MV-4-11 (cell line): ENCODE measurements at places on chromosomes 7 and 10.
A peak's percentile ranks its signal among the peaks of the same experiment; 100 is the strongest.

GRCh38 chr7:129652914-129653313 lies 41.4 kb downstream of the NRF1 start:
- peak; percentile 54 for DNase-seq

GRCh38 chr10:14385596-14386593 lies 55.2 kb upstream of the FRMD4A start:
- peak; percentile 48 for DNase-seq

GRCh38 chr10:86827639-86828038 lies 71.2 kb downstream of the BMPR1A start:
- no peak for DNase-seq

DNA sequence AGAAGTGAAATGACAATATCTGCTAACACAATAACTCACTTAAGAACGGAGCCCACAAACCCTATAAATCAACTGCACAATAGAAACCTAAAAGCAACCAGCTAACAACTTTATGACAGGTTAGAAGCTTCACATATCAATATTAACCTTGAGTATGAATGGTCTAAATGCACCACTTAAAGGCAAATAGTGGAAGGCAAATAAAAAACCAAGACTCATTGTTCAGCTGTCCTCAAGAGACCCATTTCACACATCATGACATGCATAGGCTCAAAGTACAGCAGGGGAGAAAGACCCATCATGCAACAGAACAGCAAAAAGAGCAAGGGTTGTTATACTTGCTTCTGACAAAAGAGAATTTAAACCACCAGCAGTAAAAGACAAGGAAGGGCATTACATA lies 46.8 kb downstream of the CDC14C start:
- DNase-seq = no peak

GRCh38 chr10:107436568-107436967 lies 272.1 kb upstream of the SORCS1 start:
- no peak for DNase-seq

DNA sequence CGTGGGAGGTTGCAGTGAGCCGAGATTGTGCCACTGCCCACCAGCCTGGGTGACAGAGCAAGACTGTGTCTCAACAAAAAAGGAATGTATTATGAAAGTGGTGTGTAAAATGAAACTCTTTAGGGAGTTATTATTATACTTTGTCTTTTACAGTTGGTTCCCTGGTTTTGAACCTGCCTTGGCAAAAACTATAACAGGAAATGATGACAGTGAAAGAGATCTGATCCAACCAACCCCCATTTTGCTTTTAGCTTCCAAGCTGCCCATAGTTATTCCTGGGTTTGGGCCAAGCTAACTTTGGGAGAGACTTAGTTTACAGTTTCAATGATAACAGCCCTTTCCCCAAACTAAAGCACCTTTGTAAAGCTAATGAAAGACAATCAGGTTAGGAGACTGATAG lies 34.1 kb upstream of the NMT2 start:
- DNase-seq = no peak

DNA sequence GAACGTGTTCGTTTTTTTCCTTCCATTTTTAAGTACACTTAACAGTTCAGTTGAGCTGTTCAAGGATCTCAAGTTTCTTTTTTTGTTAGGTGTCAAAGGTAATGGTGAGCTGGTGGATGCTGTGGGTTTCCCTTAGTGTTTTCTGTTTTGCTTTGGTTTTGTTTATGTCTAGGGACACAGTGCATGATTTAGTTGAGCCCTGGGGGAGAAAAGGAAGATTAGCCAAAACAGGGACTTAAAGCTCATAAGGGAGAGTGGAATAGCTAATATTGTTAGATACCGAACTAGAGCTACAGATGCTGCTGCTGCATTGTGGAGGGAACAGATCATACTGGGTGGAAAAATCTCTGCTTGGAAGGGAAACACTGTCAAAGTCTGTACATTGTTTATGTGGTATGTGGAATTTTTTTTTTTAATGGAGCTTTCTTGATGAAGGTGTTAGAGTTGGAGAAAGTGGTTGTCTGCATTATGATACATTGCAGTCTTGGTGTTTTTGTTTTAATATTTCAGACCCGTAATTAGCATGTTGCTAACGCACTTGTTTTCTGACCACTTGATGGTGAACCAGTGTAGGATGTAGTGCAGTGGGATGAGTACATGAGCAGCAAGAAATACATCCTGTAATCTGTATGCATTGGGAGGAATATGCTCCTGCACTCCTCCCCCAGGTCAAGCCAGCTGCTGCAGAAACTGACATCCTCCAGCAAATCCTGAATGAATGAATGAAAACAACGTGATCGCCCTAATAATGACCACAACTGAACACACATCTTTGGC lies 2.1 kb downstream of the GLCCI1 start:
- no peak for DNase-seq

DNA sequence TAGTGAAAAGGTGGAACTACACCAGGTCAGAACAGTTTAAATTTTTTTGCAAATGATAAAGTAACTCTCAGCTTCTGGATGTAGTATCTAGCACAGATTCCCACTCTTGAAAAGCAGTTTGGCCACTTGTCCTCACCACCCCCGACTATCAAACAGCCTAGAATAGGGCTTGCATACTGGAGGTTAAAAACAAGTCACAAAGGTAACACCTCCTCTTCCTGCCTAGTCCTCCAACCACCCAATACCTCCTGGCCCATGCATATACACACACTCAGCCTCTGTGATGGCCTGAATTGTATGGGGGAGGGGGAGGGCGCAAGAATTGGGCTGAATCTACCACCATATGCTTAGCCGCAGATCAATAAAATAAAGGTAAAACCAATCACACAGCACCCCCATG lies 5.7 kb downstream of the SKAP2 start:
- DNase-seq = no peak

DNA sequence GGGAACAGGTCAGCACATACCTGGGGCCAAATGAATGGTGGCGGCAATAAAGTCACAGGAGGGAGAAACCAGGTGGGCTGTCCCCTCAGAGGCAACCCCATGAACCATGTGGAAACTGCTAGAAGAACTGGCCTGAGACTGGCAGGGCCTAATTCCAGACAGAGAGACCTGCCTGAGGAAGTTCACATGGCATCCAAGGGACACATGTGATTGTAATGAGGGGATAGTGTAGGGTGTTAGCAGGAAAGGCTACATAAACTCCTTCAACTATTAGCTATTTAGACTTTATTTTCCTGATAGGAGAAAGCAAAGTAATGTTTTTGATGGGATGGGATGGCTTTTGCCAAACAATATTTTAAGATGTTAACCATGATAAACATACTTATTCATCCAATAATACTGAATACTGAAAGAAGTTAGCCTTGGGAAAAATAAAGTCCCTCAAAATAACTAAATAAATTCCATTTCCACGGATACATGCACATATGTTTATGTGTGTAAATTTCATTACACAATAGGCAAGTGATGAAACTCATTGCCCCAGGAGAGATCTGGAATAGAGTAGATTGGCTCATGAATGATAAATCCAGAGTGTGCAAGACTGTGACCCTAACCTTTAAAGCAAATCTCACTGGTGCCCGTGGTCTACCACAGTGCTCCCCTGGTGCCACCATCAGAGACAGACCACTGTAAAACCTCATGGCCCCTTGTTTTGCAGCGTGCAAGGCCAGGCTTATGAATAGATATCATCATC lies 137.0 kb downstream of the NRF1 start:
- DNase-seq = no peak

DNA sequence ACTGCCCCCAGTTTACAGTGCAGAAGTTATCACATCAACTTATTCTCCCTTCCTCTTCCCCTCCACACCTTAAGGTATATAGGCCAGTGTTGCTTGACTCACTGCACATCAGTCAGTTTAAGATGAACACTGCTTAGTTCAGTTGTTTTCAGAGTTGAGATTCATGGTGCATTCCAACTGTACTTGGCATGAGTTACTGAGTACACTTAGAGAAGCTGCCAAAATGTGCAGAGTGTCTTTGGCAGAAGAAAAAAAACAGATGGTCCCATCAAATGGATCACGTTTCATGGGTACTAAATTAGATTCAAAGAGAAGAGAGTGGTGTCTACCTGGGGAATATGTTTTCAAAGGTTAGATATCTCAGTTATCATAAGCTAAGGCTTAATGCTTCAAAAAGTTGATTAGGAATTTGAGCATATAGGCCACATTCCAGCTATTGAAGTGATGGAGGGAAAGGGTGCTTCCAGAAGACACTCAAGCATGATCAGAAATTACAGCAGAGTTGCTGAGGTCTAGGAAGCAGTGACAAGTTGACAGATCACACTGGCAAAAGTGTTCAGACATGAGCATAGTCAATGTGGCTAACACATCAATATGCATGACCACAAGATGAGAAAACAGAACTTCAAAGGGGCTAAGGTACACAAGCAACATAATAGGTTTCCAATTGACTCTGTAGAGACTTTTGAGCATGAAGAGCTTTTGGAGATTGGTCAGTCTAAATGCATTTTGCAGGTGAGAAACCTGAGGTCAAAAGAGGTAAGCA lies 579.2 kb upstream of the CELF2 start:
- DNase-seq = no peak

- DNase-seq = no peak
These were observed 366.1 kb downstream of the EXOC4 start for GRCh38 chr7:133618970-133619369.

- no peak for DNase-seq
These were observed 22.3 kb downstream of the ZNF783 start for GRCh38 chr7:149284343-149284742.

- DNase-seq = no peak
These were observed 267.9 kb upstream of the LRGUK start for GRCh38 chr7:133859231-133859630.

DNA sequence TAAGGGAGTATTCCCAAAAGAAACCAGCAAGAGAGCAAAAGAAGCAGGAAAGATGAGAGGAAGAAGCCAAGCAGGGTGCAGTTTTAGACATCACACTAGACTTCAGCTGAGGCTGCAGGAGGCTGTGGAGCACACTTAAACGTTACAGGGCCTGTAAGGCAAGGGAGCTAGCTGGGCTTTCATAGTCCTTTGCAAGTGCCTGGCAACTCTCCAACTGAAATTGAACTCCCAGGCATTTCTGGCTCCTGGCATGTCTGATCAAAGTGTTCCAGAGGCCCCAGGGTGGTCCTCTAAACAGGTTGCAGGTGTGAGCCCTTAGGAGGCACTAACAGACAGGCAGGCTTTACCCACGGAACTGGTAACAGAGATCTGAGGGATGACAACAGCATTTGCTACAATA lies 750.2 kb downstream of the XPNPEP1 start:
- DNase-seq = no peak

- DNase-seq = no peak
These were observed 68.6 kb upstream of the PPP2R2D start for GRCh38 chr10:131832056-131832685.

- DNase-seq = no peak
These were observed 32.0 kb upstream of the WAPL start for GRCh38 chr10:86553639-86554038.

DNA sequence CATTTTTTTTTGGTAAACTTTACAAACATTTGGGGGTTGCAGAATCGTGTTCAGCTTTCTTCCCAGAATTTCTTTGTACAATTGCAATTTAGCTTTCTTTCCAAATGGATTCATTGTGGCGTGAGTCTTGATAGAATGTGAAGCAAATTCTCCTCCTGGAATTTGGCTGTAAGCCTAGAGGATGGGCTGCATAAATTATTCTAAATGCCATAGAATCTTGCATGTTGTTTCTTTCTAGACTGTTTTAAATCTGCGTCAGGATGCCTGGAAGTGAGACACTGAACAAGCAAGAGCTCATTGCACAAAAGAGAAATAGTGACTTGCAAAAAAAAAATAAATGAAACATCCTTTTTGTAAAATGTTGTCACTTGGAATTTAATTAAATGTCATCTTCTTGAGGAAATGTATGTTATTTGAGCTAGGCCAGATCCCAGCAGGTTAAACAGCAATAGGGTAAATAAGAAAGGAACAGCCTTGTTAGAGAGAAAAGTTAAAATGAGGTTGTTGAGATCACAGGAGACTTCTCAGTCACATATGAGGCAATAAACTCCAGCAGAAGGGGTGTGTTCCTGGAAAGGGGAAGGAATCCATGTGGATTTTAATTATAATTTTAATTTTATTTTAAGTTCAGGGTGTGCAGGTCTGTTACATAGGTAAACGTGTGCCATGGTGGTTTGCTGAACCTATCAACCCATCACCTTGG lies 483.0 kb downstream of the PLXDC2 start:
- no peak for DNase-seq
